ENCODE measurements at places on chromosomes 6 and 20.
A peak's percentile ranks its signal among the peaks of the same experiment; 100 is the strongest.

- no peak for DNase-seq
Measured at GRCh38 chr6:14849185-14849584, 396.7 kb upstream of the JARID2 start.

DNA sequence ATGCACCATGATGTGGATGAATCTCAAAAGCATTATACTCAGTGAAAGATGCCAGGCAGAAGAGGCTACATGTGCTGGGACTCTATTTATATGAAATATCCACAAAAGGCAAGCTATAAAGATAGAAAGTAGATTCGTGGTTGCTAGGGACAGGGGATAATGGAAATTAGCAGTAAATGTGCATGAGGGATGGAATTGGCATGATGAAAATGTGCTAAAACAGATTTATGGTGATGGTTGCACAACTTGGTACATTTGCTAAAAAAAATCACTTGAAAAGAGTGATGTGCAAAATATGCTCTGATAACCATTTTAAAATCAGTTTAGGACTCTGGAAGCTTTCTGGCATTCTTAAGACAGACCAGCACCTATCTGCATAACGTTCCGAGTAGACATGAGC lies 61.6 kb downstream of the ALDH8A1 start:
- DNase-seq, result no peak

DNA sequence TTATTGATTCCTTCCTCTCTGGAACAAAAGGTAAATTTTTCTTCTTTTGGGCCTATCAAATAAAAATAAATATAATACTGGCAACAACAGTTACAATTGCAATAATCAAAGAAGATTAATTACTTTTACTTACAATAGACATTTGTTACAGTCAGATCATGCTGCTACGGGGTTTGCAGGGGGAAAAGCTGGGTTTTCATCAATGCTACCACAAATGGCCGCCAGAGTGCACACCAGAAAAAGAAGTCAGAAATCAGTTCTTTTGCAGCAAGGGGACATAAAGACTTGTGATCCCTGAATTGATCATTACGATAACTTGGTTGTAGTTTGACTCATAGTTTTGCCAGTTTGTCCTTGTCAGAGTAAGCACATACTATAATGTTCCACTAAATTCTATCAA lies 714.5 kb upstream of the EYS start:
- no peak for DNase-seq

DNA sequence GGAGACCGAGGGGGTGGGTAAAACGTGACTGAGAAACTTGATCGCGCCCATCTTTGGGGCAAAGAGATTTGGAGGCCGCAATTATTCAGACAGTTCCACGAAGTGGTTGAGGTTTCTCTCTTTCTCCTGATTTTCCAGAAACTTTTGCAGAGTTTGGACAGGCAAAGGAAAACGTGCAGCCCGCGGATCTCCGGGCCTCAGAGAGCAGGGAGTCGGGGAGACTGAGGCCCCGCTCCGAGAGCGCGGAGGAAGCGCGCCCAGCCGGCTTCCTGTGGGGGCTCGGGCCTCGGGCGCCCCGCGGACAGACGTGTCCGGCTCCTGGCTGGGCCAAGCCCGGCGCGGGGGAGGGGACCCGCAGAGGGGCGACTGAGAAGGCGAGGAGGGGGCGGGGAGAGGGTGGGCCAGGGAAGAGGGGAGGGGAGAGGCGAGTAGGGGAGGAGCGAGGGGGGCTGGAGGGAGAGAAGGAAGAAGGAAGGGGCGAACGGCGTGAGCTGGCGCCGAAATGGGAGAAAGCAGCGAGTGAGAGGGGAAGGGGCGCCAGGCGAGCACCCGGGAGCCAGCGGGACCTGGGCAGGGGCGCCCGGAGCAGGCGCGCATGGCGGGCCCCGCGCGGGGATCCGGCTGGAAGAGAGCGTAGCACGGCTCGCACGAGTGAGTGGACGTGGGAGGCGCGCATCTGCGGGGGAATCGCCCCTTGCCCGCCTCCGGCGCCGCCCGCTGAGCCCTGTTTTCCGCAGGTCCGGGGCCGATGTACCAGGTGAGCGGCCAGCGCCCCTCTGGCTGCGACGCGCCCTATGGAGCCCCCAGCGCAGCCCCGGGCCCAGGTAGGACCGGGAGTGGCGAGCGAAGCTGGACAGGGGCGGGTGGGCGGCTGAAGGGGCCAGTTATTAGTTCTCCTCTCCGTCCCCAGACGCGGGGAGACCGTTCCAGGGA lies at the start of gene MDFI:
TSS of gene MDFI (plus strand) at position 467 of the 933 bp plus-strand sequence. CDS start at position 749, 282 bp downstream.
- DNase-seq, result no peak

- no peak for DNase-seq
Measured at GRCh38 chr6:97392735-97393134, 109.7 kb upstream of the MMS22L start.

- peak; percentile 15 for DNase-seq
Measured at GRCh38 chr6:169959136-169960002, 207.9 kb downstream of the ERMARD start.

- DNase-seq, result no peak
Measured at GRCh38 chr6:46899659-46900058, 22.1 kb downstream of the ADGRF5 start.

GRCh38 chr6:116624036-116624805 lies 7.9 kb downstream of the RSPH4A start:
- DNase-seq, result no peak

DNA sequence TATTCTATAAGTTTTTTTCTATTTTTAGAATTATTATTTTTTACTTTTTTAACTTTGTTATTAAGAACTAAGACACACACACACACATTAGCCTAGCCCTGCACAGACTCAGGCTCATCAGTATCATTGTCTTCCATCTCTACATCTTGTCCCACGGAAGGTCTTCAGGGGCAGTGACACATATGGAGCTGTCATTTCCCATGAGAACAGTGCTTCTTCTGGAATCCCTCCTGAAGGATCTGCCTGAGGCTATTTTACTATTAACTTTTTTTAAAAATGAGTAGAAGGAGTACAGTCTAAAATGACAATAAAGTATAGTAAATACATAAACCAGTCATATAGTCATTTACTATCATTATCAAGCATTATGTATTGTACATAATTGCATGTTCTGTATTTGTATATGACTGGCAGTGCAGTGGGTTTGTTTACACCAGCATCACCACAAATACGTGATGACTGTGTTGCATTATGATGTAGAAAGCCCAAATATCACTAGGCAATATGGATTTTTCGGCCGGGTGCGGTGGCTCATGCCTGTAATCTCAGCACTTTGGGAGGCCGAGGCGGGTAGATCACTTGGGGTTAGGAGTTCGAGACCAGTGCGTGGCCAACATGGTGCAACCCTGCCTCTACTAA lies 57.9 kb downstream of the HIVEP1 start:
- no peak for DNase-seq

- DNase-seq, result no peak
Measured at GRCh38 chr20:51595744-51596143, 53.2 kb upstream of the NFATC2 start.

DNA sequence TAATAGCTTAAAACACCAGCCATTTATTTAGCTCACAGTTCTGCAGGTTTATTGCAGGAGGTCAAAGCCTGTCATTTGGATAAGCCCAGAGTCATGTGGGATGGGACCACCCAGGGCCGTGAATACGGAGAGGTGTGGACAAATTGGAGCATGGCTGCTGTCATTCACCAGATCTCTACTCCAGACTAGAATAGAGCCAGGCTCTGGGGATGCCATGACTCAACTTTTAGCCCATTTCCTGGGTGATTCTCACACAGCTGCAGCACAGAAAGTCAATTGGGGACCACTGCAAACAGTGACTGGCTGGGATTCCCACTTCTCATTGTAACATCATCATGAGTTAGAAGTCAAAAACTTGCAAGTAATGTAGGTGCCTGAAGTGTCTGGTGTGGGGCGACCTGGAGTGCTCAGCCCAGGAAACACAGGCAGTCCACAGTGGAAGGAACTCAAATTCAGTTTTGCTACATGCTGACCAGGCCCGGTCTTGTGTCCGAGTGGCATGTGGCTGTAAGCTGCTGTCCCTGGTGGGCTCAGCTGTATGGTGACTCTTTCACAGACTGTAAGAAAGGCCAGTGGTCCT lies 174.3 kb downstream of the SCP2D1 start:
- DNase-seq, result no peak

GRCh38 chr6:37004044-37004980 lies 1.1 kb upstream of the FGD2 start:
- no peak for DNase-seq

- no peak for DNase-seq
Measured at GRCh38 chr6:136333824-136334464, 44.3 kb upstream of the BCLAF1 start.

DNA sequence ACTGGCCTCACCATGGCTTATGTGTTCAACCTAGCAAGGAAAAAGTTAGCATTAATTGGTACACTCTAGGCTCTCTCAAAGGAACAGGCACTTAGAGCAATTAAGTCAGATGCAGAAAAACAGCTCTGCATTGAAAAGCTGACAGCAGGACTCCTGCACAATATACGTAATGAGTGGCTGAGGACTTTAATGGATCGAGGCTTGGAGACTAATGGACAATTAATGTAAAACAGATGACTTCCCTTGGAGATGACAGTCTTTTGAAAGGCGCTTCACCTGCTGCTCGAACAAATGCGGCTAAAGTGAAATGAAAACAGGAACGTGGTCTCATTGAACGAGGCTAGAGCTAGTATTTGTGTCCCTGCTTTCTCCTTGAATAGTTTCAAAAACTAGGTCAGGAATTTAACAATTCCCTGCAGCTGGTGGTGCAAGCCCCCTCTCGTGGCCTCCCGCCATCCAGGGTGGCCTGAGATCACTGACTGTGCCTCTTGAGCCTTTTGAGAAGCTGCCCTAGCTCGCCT lies 137.1 kb downstream of the ELOVL4 start:
- no peak for DNase-seq

- DNase-seq, result no peak
Measured at GRCh38 chr6:139983555-139984276, 609.3 kb upstream of the CITED2 start.

DNA sequence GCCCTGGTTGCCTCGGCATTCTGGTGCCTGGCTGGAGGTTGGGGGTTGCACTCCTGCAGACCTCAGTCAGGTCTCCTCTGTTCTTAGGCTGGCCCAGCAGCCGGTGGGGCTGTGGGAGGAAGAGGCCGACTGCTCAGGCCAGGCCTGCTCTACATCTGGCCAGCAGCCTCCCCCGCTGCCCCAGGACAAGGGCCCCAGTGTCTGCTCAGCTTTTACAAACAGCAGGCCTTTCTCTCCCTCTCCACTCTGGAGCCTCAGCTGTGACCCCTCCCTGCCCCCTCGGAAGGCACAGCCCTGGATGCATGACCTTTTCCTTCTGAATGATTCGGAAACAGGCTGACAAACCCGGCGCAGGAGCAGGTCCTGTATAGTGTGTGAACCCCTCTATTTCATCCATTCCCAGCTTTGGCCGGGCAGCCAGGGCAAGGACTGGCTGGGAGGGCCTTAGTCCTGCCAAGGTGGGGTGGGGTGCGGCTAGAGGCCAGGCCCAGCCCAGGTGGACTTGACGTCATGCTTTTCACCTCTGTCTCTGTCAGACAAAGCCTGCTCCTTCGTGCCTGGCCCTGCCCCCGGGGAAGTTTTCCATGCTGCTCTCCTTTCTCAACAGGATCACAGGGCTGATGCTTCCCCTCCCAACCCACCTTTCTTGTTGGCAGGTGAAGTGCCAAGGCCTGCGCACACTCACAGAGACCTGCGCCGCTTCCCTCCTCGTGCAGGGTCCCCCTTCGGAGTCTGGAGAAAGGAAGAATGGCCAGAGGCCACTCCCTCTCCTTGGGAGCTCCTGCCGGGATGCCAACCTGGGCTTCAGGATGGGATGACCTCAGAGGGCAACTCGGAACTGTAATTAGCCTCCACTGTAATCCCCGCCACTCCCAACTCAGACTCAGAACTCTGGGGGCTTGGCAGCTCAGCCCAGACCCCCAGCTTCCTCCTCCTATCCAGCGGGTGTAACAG lies 10.1 kb upstream of the ITPR3 start:
- no peak for DNase-seq

- no peak for DNase-seq
Measured at GRCh38 chr6:84976526-84977362, 212.3 kb upstream of the TBX18 start.

GRCh38 chr20:62624719-62625453 lies 17.4 kb upstream of the SLCO4A1 start:
- no peak for DNase-seq

DNA sequence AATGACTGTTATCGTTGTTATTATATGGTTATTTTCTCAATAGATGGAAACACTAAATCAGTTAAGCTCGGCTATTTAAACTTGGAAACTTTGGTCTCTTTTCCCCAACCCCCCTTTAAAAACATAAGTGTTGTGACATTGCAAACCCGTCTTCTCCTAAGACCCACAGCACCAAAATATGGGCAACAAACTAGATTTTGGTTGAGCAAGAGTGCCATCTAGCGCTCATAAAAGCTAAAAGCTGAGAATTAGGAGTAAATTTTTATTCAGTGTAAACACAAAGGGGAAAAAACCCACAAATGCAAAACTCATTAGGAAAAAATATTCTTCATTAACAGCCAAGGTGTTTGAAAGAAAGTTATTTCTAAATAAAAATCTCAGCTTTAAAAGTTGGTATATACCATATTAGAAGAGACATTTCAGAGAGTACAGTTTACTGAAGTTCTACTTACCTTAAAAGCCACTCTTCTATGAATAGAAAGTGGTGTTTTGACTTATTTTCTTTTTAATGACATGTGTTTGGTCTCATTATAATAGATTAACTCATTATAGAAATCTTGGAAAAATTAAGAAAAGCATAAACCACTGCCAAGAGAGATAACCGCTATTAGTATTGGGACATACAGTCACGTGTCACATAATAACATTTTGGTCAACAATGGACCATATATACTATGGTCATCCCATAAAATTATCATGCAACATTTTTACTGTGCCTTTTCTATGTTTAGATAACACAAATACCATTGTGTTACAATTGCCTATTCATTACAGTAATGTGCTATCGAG lies 21.1 kb downstream of the SESN1 start:
- peak; percentile 28 for DNase-seq

DNA sequence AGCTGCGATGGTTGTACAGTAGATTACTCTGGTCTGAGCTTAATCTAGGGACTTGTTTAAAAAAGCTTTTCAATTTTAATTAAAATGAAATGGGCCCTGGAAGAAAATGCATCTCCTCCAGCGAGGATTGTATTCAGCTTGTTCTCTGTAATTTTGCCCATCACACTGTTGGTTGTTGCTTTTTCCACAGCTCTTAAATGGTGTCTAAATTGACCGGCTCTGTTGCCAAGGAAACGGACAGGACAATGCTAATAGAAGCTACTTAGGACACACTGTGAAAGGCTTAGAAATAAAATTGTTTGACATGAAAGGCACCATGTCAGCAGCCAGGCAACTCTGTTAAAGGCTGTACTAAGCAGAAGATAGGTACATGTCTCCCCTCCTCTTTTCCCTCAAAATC lies 116.7 kb upstream of the NRSN1 start:
- no peak for DNase-seq

DNA sequence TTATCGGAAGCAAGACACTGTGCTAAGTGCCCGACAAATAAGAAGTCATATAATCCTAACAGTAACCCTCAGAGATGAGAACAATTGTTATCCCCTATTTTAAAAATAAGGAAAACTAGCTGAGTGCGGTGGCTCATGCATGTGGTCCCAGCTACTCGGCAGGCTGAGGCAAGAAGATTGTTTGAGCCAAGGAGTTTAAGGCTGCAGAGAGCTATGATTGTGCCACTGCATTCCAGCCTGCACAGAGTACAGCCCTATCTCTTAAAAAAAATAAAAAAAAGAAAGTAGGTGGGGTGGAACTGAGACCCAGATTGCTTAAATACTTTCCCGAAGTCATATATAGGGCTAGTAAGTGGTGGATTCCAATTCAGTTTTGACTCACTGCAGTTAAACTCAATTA lies 84.7 kb downstream of the UST start:
- DNase-seq, result no peak

All from activated naive CD8-positive, alpha-beta T cell treated with anti-CD3 and anti-CD28 coated beads, Interleukin-2, amount 50 U/mL, for 16 hours (primary cell).